Activated naive CD4-positive, alpha-beta T cell (primary cell): ENCODE measurements at places on chromosomes 16 and 17.

- no peak for DNase-seq
These were observed 6.0 kb downstream of the BPTF start for GRCh38 chr17:67831268-67831667.

- no peak for DNase-seq
These were observed 494.4 kb downstream of the HS3ST4 start for GRCh38 chr16:26186091-26186615.

DNA sequence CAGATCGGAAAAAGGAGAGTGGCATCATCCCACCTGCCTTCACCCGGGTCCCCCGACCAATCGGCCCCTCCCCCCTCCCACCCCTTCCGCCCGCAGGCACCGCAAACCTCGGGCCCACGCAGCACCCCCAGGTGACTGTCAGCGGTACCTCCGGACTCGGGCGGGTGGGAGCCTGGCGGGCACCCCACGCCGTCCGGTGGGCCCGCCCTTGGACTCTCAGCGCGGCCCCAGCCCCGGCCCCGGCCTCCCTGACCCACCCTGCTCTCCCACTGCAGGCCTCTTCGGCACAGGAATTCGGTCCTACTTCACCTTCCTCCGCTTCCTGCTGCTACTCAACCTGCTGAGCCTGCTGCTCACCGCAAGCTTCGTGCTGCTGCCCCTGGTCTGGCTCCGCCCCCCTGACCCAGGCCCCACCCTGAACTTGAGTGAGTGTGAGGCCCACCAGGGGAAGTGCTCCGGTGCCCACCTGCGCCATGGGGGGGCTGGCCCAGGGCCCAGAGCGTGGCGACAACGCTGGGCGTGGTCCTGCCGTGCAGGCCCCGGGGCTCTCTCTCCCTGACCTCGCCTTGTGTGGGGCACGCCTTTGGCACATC lies 1.6 kb downstream of the TMC8 start:
- DNase-seq = peak; percentile 50

- no peak for DNase-seq
These were observed 1.8 kb downstream of the USP7 start for GRCh38 chr16:8961811-8962390.

- DNase-seq = no peak
These were observed 169.1 kb upstream of the RPH3AL start for GRCh38 chr17:521561-522325.

- no peak for DNase-seq
These were observed 9.6 kb downstream of the IL32 start for GRCh38 chr16:3074860-3075522.
